ENCODE measurements at places on chromosomes 2 and 18. TPM values are rescaled to one million over a fixed set of nuclear protein-coding genes. Genes with fewer than 3 reads are reported as not detected.

GRCh38 chr18:48139431-48140347, 209.2 kb upstream of the SMAD2 start:
- DNase-seq, result no peak

GRCh38 chr18:28588884-28589549, 412.1 kb upstream of the CDH2 start:
- DNase-seq, result no peak

DNA sequence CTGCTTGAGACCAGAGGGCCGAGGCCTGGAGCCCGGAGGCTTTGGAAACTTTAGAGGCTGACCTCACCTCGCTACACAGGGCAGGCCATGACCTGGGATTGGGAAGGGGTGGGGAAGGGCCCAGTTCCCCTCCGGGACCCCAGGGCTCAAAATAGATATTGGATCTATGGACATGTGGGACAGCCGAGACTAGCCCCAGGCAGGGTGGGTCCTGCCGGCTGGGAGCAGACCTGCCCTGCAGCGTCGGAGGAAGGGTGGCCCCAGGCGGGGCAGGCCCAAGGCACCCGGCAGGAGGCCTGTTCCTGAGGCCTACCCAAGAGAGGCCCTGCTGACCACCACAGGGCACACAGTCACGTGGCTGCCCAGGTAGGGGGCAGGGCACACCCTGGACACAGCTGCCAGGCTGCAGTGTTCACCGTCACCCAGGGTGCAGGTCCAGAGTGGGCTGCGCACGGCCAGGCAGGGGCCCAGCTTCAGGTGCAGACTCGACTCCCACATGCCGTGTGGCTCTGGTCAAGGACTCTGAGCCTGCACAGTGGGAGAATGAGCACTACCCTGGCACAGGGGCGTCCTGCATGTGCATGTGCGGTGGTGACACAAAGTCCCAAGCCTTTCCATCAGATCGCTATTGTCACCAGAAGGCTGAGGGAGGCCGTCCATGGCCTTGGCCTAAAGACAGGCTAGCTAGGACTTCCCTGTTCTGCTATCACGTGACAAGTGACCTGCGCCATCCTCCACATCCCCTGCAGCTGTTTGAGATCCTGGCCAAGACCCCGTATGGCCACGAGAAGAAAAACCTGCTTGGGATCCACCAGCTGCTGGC, 13.2 kb downstream of the ANO7 start:
- DNase-seq, result no peak

ANKRD30BL gene
- 1.4 TPM for polyA plus RNA-seq

GRCh38 chr18:38933322-38933721, 1367.7 kb upstream of the CELF4 start:
- no peak for DNase-seq

TTR gene
- polyA plus RNA-seq, result 0.49 TPM

C2orf72 gene
- 4.0 TPM for polyA plus RNA-seq

DNA sequence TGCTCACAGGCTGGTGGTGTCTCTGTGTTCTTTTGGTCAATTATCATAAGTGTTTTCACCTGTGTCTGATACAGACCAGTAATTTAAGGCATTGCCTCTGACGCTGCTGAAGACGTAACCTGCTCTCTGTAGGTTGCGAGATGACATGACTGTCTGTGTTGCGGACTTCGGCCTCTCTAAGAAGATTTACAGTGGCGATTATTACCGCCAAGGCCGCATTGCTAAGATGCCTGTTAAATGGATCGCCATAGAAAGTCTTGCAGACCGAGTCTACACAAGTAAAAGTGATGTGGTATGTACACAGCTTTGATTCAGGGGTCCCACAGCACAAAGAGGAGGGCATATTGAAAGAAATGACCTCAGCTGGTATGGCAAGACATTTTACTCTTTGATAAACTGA, 33.8 kb upstream of the TMEM87B start:
- DNase-seq, result no peak

- no peak for DNase-seq
Measured at GRCh38 chr2:28506112-28506910, 10.5 kb downstream of the PLB1 start.

GRCh38 chr2:222819722-222820333, 41.0 kb upstream of the ACSL3 start:
- no peak for DNase-seq

LHCGR gene
- polyA plus RNA-seq, result 0.74 TPM

DNA sequence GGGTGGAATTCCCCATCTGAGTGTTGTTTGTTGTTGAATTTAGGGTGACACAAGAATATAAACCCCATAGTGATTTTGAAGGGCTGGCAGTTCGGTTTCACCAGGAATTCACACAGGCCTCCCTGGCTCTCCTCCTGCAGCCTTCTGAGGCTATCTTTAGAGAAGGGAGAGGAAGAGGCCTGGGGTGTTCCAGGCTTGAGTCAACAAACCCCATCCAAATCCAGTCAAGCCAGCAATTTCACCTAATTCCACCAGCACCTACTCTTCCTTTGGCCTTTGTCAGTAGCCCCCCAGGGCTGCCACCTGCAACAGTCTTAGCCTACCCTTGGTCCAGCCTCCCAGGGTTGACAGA, 32.0 kb downstream of the MARCHF4 start:
- DNase-seq, result no peak

DNA sequence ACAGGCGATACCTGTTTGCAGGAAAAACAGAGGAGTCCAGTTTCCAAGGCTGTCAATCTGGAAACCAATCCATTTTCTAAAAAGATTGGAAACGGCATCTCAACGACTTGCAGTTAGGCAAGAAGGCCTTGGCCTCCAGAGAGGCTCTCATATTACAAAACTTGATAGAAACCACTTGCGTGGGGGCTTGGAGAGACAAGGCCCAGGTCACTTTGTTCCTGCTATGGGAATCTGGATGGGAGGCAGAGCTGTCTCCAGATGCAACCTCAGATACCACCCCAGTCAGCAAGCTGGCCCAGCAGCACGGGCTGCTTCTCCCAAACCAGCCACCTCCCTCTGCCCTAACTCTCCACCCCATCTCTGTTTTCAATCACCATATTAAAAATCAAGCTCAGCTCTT, 298.8 kb downstream of the TNS1 start:
- DNase-seq, result no peak

- no peak for DNase-seq
Measured at GRCh38 chr2:52465287-52465686, 1302.3 kb upstream of the CHAC2 start.

HOXD12 gene
- 0.41 TPM for polyA plus RNA-seq

DNA sequence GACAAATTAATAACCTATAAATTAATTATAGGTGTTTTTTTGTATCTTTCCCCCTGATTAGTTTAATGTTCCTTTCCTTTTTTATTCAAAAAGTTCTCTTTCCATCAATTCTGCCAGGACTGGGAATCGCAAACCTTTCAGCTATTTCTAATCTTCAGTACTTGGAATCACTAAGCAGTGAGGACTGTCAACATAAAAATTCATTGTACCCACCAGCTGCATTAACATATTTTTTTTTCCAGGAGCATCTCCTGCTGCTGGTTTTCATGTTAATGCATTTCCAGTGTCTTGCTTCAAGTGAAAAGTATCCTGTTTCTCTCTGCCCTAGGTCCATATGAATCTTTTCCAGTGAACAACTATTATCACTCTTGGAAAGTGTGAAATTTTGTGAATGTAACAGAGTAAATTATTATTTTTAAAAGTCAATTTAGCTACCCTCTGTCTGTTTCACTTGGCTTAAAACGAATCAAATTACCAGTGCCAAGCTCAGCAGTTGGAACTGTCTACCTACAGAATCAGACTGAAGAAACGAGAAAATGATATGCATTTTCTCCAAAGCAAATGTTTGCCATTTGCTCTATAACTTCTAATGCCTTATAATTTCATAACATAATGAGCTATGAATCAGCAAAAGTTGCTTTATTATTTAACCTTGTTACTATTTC, 804.4 kb downstream of the EPHA4 start:
- DNase-seq, result no peak

DNA sequence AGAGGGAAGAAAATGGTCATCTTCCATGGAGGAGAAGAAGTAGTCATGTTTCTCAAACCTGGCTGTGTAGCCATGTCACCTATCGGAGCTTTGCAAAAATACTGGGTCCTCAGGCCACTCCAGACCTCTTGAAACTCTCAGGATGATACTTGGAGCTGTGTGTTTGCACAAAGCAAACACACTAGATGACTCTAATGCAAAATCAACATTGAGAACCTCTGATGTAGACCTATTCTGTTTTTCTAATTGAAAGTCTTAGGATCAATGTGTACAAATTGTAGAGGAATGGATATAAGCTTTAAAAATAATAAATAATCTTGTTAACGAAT, 444.3 kb downstream of the RND3 start:
- no peak for DNase-seq

AMER3 gene
- 0.03 TPM for polyA plus RNA-seq

DNA sequence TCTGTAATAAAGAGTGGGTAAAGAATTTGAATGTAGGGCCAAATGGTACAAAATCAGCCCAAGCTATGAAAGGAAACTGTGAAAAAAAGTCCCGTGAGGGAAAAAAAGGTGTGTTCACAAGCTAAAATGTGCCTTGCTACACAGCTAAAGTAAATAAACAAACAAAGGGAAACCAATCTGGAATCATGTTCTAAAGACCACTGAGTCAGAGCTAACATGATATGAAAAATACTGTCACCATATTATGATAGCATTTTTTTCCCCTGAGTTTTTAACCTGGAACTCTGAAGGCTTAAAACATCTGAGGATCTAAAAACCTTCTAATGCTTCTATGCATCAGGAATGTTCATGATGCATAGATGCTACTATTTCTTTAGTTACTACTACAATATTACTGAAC, 58.8 kb downstream of the SCN1A start:
- DNase-seq, result no peak

GRCh38 chr2:32894119-32894728, 52.5 kb upstream of the LTBP1 start:
- no peak for DNase-seq

KCNG2 gene
- polyA plus RNA-seq, result 0.24 TPM

CIB4 gene
- polyA plus RNA-seq, result 0.41 TPM

DNA sequence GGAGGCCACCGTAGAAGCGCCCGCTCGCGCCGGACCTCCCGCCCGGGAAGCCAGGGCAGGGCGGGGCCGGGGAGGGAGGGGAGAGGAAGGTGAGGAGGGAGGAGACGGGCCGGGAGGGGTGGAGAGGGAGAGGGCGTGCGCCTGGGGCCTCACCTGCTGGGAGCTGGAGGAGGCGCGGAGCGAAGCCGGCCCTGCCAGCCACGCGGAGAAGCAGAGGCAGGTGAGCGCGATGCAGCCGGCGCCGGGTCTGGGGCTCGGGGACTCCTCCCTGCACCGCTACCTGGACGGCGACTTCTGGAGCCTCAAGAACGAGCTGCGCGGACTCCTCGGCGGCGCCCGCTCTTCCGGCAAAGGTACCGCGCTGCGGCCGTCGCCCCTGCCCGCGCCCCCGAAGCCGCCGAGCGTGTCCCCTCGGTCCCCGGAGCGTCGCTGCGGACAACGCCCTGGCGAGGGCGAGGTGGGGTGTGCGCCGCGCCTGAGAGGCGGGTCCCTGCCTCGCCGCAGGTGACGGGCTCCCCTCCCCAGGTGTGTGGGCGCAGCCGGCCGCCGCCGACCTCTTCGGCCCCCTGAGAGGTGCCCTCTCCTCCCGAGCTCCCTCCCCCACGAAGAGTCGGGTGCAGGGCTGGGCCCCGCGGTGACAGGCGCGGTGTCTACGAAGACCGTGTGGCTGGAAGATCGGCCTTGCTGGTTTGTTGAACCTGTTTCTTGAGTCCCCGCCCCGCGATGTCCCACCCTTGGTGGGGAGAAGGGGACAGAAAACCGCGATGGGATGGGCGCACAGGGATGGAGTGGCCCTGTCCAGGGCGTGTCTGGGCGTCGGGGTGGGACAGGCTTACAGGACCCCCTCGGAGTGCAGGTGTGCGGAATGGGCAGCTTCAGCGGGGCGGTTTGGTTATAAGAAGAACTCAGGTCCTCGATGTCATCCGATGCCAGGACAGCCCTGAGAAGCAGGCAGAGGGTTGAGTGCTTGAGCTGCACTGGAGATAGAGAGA, at the start of gene ACOXL:
Gene ACOXL, plus strand, starts transcription at position 152 of the 992 bp plus-strand sequence. CDS start 35,817 bp downstream, outside the sequence.
- DNase-seq, result no peak

POMC gene
- 7.6 TPM for polyA plus RNA-seq

DNA sequence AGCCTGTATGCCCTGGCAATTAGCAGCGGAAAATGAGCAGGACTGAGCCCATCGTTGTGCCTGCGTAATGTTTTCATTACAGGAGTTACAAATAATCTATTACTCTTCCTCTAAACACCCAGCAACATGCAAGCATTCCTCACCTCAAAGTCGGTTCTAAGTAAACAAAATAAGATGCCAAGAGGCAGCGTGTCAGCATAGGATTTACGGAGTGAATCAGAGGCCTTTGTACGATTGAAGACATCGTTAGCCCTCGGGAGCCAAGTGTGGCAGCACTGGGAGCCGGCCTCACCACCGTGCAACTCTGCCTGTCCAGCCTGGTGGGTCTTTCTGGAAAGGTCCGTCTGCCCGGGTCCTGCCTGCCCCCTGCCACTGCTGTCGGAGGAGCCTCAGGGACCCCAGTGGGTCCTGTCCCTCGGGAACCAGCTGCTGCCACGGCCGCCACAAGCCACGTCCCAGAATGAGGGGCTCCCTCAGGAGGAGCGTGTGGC, 80.1 kb upstream of the CTDP1 start:
- no peak for DNase-seq

DNA sequence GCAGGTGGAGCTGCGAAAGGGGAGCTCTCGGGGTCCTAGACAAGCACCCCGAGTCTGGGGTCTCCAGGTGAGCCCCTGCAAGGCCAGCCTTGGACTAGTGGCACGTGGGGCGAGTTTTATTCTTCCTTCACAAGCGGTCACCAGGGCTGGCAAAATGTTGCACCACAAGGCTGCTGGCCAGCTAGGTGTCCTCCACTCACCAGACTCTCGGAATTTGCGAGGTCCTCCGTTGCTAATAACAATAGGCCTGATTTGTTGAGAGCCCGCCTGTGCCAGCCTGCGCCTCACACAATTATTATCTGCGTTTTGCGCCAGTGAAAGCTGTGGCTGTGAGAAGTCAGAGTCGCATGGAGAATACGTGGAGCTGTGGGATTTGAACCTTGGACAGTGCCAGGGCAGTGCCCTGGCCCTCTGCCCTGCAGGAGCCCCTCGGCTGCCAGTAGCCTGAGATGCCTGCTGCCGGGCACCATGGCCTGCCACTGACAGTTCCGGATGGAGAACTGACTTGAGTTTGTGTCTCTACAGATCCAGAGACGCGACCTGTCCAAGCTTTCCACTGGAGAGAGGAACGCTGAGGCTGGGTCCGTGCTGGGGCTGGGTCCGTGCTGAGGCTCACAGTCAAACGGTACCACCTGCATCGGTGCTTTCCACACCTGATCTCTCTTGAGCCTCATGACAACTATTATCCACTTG, 77.6 kb upstream of the ODC1 start:
- DNase-seq, result no peak

RPE gene
- 62.9 TPM for polyA plus RNA-seq

OXER1 gene
- polyA plus RNA-seq, result 6.0 TPM

DNA sequence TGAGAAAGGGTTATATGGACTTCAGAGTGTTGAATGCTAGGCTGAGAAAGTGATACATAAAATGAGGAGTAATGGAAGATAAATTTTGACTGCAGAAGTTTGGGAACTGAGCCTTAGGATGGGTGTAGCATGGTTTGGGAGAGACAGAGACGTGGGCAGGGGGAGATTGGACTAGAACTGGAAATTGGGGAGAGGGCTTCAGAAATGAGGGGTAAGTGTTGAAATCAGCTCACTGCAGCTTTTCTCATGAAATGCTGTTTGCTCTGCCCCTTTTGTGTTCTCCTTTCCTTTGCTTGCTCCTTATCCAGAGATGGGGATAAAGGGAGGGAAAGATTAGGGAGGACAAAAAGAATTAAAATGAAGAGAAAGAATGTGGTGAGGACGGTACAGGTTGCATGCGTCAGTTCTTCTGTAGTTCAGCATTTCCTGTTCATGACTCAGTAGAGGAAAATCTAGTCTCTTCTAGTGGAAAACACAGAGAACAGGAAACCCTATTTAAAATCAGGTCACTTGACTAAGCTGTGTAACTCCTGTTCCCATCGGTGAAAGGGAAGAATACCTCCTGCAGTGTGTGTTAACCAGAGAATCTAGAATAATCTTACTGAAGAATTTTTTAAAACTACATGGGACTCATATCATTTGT, 105.6 kb downstream of the CRIM1 start:
- no peak for DNase-seq
